ENCODE measurements at places on chromosomes 2 and 18.

GRCh38 chr18:27685091-27685490, 491.8 kb downstream of the CDH2 start:
- no peak for DNase-seq

DNA sequence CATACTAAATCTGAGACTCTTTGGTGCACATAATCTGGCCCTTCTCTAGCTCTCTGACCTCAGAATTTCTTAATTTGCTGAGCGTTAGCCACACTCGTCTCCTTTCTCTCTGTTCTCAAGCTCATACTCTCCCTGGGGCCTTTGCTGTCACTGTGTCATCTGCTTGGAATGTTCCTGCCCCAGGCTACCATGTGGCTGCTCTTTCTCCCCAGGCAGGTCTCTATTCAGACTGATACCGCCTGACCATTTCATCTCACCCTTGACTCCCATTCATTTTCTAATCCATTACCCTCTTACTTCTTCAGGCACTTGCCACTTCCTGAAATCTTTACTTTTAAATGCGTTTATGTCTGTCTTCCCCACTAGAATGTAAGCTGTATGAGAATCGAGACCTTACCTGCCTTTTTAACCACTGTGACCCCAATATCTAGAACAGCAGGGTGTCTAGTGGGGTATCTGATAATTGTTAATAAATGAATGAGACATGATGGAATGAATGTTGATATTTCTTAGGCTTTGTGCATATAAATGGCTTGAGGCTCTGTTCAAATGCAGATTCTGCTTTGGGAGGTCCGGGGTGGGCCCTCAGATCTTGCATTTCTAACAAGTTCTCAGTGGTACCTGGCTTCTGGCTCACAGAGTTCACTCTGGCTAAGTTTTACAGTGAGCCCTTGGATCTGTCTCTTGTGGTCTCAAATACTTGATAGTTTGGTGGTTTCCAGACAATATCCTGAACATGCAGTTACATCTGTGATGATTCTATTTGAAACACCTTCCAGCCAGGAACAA, 89.9 kb upstream of the EPC2 start:
- no peak for DNase-seq

GRCh38 chr18:34038086-34038485, 186.6 kb downstream of the NOL4 start:
- no peak for DNase-seq

- no peak for DNase-seq
Observed at GRCh38 chr2:190343089-190343535, 277 bp upstream of the INPP1 start.

GRCh38 chr2:187194049-187194448, 254.0 kb downstream of the CALCRL start:
- DNase-seq = no peak

DNA sequence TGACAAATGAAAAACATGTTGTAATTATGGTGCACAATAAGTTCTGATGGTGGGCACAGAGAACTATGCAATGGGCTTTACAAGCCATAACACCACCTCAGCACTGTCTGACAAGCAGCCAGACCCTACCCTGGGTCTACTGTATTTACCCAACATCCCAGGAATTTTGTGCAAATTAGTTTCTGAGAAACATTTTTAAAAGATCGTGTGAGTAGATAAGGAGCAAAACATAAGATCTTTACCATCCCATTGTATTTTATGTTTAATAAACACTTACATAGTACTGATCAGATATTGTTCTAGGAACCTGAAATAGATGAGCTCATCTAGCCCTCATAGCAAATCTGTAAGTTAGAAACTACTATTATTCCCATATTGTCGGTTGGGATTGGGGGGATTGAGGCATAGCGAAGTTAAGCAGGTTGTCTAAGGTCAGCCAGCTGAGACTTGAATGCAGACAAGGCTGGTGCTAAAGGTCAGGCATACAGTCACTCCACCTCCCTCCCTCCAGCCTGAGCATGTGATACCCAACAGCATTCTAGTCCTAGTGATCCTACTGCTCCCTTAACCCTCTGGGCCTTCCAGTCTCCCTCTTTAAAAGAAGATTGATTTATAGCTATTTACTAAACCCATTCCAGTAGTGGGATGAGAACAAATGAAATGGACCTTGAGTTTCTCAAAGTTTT, 67.4 kb upstream of the STAM2 start:
- no peak for DNase-seq

DNA sequence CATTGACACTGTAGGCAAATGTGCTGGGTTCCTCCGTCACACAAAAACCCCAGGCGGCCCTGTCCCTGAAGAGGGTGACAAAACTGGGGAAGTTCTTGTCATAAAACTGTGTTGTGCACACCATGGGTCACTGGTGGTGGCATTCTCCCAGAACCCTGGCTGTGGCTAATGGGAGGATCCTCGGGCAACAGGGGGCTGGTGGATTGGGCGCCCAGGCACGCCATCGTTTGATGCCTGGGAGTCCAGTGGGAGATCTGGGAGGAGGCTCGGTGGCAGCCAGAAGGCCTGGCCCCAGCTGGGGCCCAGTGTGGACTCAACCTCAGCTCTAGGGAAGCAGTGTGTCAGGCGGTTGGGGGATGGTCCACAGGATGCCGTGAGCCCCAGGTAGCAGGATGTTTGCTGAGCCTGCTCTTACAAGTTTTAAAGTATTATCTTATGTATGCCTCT, 140.7 kb downstream of the ACOXL start:
- DNase-seq = no peak

DNA sequence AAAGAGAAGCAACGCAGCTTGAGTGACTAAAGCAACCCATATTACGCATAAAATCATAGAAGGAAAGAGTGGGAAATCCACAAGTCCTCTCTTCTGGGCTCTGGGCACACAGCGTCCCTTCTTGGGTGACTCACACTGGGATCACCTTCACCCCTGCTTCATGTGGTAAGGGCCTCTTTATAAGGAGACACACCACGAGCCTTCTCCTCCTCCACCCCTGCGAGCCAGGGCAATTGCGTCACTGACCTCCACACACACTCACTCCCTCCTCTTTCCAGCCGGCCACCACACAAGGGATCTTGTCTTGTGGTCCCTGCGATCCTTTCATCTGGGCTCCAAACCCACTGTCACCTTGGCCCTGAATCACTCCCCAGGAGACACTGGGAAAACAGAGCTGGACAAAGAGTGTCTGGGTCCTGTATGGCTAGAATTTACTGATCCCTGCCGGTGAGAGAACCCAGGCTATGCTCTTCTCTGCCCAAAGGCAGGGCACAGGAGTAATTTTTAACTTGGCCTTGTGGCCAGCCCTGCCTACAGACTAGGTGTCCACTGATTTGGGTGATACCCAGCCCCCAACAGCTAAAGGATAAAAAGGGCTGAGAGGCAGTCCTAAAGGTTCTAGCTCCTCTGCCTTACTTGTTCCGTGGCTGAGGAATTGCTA, 35.3 kb downstream of the NHEJ1 start:
- DNase-seq = no peak

DNA sequence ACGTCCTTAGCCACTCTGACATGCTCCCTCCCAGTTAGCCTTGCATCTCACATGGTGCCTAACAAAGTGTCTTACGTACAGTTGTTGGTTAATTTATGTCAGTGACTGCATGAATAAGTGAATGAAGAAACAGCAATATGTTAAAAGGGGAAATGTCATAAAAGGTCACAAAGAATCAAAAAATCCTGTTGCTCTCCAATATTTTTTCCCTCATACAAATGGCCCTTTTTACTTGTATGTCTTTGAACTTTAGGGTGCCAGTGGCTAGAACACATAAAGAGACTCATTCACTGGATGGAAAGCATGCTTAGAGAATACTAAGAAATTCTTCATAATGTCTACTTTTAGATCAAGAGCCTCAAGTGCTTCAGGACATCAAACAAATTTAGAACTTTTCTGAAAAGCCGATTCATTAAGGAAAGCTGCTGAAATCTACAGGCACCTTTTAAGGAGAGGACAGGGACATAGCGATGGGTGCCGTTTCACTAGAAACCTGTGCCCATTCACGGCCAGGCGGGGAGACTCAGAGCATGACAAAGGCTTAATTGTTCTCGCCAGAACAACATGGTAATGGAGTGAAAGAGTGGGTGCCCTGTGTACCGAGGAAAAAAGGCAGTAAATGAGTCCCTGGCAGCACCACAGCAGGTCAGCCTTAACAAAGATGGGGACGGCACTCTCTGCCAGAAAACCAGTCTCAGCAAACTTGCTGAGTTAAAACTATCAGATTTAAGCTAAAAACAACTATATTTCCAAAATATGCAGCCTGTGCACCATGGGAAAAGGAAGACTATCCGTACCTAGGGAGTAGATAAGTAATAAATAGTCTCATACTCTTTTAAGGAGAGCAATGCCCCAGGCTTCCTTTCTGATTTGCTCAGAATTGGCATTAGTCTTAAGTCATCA, 71.6 kb upstream of the SPTBN1 start:
- DNase-seq = no peak

DNA sequence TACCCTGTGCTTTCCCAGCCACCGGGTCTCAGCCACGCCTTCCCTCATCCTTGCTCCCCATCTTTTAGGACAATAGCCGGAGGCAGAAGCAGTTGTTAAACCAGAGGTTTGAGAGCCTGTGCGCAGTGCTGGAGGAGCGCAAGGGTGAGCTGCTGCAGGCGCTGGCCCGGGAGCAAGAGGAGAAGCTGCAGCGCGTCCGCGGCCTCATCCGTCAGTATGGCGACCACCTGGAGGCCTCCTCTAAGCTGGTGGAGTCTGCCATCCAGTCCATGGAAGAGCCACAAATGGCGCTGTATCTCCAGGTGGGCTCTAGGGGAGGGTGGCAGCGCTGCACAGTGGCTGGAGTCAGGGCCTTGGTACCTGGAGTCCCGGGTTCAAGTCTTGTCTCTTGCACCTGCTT, 2.7 kb downstream of the UCN start:
- DNase-seq = no peak

All from NCI-H2081 (cell line).